ENCODE measurements at places on chromosomes 16 and 17. TPM values are rescaled to one million over a fixed set of nuclear protein-coding genes. Genes with fewer than 3 reads are reported as not detected.

The RNF222 gene
- total RNA-seq, result not detected

The TPSAB1 gene
- total RNA-seq, result not detected

- no peak for DNase-seq
Observed at GRCh38 chr16:67504031-67505021, 21.0 kb upstream of the AGRP start.

DNA sequence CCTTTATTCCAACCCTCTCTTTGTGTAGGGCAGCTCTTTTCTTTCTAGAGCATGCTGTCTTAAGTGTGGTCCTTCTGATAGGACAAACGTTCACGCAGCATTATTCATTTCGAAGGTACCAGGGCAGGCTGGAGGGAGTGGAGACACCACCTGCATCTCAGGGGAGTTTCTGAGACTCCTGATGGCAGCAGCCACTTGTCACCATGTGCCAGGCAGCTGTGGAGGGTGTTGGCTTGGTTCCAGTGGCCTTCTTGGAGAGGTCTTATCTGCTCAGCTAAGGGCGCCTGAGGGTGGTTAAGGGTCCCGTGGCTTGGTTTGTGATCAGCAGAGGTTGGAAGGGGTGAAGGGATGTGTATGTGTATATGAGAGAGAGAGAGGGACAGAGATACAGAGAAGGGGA lies 257.1 kb upstream of the EEF2KMT start:
- no peak for DNase-seq

DNA sequence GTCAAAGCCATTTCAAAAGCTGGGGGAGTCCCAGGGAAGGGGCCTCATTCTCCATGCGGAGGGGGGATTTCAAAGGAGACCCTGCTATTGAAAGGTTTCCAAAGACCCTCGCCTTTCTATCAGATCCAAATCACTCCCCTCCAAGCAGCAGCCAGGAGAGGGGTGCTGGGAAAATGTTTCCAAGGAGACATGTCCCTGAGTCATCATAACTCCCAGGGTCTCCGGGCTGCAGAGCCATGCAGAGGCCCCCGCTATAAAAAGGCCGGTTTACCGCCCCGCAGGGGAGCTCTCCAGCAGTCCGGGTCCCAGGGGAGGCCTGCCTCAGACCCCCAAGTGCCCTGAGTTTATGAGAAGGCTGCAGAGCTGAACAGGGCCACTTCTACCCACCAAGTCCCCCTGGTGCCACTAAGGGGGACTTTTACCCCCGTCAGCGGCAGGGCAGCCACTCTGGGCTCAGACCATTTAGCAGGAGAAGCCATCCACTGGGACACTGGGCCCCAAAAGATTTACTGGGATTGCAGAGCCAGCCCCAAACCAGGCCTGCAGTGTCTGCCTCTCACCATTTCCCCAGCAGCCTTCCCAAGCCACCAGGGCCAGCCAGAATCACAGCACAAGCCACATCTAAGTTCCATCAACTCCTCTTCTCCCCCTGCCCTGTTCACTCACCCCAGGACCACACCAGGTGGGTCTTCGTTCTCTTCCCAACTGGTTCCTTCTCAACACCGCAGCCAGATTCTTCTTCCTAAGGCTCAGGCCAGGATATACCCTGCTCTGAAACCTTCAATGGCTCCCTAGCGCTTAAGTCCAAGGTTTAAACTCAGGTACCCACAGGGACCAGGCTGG lies 234.4 kb downstream of the ZNF423 start:
- DNase-seq, result no peak

DNA sequence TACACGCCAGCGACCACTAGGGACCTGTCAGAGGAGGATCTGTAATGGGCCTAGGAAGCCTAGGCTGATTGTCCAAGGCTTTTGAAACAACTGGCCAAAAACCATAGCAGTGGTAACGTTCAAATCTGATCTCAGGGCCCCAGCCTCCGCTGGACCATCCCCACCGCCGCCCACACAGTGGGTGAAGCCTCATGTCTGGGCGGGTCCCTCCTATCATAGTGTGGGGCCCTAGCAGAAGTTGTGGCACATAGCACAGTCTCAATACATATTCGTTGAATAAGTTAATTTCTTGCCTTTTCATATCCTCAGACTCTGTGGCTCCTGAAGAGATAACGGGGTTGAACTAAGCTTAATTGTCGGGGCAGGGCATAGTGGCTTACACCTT lies 818 bp downstream of the DPH1 start:
- no peak for DNase-seq

- DNase-seq, result no peak
Observed at GRCh38 chr16:27967169-27967568, 96.3 kb downstream of the GSG1L start.

- DNase-seq, result peak; percentile 43
Observed at GRCh38 chr16:69796285-69797118, 34.4 kb downstream of the WWP2 start.

GRCh38 chr17:34382621-34383124 lies 19.6 kb upstream of the CCL1 start:
- no peak for DNase-seq

All from HFFc6 (cell line).